ENCODE measurements at places on chromosomes 2 and 18. TPM values are rescaled to one million over a fixed set of nuclear protein-coding genes. Genes with fewer than 3 reads are reported as not detected.

DNA sequence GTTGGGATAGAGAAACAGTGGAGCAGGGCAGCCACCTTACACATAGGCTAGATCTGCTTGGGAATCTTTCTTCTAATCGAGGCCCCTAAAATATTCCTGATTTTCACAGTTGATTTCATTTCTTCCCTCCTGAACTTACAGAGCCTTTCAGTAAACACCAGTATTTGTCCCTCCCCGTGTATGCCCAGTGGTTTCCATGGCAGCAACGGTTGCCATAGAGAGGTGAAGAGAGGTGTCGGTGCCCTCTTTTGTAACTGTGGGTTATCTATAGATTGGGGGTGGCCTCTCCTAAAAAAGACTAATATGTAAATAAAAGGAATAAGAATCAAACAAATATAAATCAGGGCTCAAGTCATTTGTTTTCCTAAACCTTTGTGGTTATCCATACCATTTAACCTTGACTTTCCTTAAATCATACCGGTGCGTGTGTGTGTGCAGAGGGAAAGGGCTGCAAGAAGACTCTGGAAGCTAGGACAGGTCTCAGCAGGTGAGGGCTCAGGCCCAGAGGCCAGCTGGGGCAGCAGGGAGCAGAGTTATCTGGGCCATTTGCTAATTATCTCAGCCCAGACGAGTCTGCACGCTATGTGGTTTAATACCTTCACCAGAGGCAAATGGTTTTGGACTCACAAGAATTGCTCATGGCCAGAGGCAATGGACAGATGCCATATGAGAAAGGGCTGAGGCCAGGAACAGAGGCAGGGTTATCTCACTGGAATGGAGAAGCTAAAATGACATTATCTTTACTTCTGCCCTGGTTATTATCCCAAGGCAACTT is 35.5 kb downstream of the LIPG start:
- no peak for DNase-seq

DNA sequence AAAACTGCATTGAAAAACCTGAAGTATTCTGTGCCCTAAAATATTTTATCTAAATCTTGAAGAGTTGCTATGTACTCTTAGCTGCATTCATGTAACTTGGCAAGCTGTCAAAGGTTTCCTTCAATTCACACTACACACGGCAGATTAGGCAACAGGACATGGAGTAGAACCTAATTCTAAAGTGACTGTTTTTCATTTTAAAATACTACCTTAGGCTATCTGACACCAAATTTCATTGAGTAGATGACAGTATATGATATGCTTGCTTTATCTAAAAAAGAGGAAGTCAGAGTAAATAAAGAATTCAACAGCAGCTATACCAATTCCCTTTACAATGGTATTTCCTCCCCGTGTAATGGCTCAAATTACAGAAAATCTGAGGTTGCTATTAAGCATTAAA is 45.4 kb downstream of the EXOC6B start:
- DNase-seq = no peak

DNA sequence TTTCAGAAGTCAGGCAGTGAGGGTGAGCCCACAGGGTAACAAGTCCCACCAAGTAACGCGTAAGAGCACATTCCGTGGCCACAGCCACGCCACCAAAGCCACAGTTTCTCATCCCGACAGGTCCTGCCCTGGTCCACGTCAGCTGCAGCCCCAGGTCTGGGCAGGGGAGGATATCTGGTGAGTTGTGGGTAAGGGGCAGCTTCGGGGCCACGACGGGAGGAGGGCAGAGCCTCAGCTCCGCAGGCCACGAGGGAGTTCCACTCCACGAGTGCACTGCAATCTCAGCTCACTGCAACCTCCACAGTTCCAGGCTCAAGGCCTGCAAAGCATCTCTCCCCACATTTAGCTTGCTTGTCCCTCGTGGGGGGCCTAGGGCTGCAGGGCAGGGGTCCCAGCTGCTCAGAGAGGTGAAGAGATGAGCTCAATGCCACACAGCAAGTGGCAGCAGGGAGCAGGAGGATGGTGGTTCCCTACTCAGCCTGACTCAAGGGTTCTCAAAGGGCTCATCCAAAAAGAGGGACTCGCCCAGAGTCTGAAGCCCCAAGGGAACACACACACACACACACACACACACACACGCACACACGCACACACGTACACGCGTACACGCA is 12.5 kb downstream of the SNORC start:
- no peak for DNase-seq

DNA sequence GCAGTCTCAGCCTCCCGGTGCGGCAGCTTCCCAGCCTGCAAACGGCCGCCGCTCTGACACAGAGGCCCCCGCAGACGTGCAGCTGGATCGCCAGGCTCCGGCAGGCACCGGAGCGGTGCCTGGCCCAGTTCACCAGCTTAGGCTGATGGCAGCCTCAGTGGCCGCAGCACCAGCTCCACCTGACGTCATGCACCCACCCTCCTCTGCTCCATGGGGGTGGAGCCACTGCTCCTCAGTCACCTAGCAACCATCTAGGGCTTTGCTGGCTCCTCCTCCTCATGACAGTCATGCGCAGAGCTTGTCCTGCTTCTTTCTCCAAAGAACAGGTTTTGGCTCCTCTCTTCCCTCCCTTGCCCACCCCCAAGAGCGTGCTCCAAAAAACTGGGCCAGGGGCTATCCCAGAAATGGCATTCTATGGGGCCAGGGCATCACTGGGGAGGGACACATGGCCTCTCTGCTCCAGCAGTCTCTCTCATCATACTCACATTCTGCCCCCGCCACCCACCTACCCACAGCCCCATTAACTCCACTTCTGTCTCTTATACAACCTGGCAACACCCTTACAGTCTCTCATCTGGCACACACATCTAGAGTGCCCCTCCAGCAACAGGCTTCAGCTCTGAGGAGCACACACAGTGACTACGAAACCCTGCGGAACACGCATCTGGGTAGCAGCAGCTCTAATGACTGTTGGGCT is 5.5 kb downstream of the DCTN1 start:
- no peak for DNase-seq

- no peak for DNase-seq
Measured at GRCh38 chr2:65876114-65876513, 443.7 kb upstream of the SPRED2 start.

- DNase-seq = no peak
Measured at GRCh38 chr18:1392046-1392445, 487.4 kb downstream of the ADCYAP1 start.

- DNase-seq = no peak
Measured at GRCh38 chr18:37535968-37536367, 29.6 kb downstream of the CELF4 start.

DNA sequence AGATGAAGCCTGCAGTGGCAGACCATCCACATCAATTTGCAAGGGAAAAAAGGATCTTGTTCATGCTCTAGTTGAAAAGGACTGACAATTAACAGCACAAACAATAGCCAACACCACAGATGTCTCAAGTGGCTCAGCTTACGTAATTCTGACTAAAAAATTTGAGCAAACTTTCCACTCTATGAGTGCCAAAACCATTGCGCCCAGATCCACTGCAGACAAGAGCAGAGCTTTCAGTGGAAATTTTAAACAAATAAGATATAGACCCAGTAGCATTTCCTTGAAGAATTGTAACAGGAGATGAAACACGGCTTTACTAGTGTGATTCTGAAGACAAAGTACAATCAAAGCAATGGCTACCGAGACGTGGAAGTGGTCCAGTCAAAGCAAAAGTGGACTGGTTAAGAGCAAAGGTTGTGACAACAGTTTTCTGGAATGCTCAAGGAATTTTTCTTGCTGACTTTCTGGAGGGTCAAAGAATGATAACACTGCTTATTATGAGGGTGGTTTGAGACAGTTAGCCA is 12.0 kb upstream of the ZNF396 start:
- no peak for DNase-seq

DNA sequence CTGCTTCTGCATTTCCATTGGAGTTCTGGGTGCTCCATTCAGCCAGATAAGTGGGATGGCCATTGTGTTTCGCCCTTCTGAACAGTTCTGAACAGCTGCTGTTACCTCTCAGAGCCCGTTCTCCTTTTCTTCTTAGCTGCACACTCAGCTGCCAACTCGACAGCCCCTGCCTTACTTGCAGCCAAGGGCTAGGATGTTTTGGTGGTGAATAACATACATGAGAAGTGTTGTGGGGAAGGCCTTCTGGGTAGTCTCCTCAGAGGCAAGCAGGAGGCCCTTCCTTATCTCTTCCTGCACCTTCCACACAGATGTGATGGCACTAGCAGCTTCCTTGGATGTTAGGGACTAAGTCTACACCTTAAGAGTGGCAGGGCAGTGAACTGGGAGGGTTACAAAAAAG is 138.4 kb upstream of the NOSTRIN start:
- no peak for DNase-seq

- no peak for DNase-seq
Measured at GRCh38 chr2:46963941-46964673, 48.5 kb upstream of the MCFD2 start.

DNA sequence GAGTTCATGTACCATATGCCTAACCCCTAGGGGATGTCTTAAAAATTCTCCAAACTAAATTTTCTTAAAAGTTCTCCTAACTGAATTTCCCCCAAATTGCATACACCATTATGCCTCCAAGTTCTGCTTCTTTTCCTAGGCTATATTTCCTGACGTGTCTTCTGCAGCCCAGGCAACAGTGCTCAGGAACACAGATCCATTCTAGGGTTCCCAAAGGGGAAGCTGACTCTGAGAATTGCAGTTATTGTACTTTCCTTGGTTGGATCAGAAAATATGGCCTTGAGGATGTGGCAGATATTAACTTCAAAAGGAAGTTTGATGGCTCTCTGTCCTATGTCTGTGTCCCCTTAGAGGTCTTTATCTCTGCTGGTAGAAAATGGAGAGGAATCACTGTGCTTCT is 124.3 kb downstream of the TMEM17 start:
- no peak for DNase-seq

GRCh38 chr2:185466915-185467314 is 271.7 kb upstream of the FSIP2 start:
- no peak for DNase-seq

DNA sequence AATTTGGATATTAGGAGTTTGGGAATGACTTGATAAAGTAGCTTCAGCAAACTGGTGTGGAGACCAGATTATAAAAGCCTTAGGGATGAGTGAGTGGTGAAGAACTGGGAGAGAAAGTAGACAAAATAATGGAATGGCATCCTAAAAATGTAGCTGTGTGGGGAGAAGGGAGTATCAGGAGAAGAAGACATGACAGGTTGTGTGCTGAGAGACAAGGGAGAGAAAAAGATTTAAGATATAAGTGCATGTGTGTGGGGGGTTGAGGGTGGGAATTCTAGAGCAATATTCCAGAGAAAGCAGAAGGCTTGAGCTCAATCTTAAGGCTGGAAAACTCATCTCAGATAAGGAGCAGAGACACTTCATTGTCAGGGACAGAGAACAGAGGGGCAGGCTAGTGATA is 159.5 kb downstream of the HNMT start:
- DNase-seq = no peak

- DNase-seq = no peak
Measured at GRCh38 chr2:41399437-41400087, 648.3 kb upstream of the PKDCC start.

GRCh38 chr2:235006986-235007385 is 55.2 kb downstream of the SH3BP4 start:
- DNase-seq = no peak

GRCh38 chr2:193566276-193566675 is 1371.5 kb upstream of the TMEFF2 start:
- no peak for DNase-seq

- DNase-seq = no peak
Measured at GRCh38 chr2:158009399-158009798, 92.3 kb upstream of the UPP2 start.

- no peak for DNase-seq
Measured at GRCh38 chr2:190858817-190859216, 21.8 kb upstream of the GLS start.

GRCh38 chr2:120759543-120760331 is 24.1 kb downstream of the GLI2 start:
- no peak for DNase-seq

DNA sequence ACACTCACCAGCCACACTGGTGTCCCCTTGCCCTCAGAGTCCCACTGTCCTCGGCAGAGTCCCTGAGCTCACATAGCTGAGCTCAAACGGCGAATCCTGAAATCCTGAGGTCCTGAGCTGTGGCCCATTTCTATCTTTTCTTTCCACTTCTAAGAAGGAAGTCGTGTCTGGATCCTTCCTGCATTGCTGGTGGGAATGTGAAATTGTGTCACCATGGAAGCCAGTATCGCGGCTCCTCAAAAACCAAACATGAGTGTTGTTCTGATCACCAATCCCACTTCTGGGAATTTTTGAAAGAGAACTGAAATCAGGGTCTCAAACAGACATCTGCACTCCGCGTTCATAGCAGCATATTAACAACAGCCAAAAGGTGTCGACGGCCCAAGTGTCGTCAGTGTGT is 244.7 kb downstream of the EIPR1 start:
- DNase-seq = no peak

DNA sequence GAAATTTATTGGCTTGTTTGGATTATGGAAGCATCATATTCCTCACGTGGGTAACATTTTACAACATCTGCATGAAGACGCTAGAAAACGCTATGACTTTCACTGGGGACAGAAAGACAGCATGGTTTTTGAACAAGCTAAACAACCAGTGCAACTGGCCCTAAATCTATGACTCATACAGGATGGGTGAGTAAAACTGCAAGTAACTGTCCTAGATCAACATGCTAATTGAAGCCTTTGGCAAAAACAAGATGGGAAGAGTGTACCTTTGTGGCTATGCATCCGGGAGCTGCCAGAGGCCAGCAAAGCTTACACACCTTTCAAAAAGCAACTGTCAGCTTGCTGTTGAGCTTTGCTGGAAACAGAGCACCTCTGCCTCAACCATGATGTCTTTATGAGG is 1096.0 kb upstream of the DDX18 start:
- DNase-seq = no peak

DNA sequence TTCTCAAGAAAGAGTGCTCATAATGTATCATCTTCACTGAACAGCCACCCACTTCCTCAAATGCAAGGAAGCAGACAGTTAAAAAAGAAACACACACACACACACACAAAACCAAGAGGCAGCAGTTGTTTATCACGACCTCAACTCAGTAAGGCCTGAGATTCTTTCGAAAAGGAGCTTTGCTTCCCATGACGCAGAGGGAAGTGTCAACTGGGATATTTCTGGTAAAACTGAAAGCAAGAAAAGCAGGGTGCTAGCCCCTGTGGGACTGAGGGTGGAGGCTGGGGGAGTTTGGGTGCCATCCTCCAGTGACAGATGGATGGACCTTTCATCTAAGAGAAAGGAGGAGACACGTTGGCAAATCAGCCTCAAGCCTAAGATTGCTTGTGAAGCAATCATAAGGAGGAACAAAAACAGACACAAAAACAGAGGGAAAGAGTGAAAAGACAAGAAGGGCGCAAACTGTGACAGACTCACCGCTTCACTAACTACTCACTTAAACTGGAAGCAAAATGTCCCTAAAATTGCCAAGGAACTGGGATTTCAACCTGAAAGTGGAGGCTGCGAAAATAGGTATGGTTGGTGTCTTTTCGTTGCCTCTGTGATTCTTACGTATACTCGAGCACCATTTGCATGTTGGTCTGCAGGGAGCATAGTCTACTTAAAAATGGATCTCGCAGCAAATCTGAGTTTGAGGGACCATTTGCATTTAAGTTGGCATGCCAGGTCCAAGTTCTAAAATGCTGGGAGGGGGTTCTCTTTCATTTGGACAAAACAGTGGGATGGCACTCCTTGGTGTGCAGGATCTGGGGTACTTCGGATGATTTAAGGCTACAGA is at the start of gene ARHGAP25:
Gene ARHGAP25 (plus strand): TSS at position 124 of the 838 bp plus-strand sequence. CDS start 389 bp downstream, at position 513.
- DNase-seq = no peak

The GPR155 gene
- 5.0 TPM for total RNA-seq

The FIGN gene
- total RNA-seq = 2.6 TPM

The CEP68 gene
- total RNA-seq = 32.2 TPM

The RNF138 gene
- 14.1 TPM for total RNA-seq

The ANKRD53 gene
- total RNA-seq = 2.8 TPM

The PAX8 gene
- total RNA-seq = 1.0 TPM
